ENCODE measurements at places on chromosomes 3 and 15. TPM values are rescaled to one million over a fixed set of nuclear protein-coding genes. Genes with fewer than 3 reads are reported as not detected.

DNA sequence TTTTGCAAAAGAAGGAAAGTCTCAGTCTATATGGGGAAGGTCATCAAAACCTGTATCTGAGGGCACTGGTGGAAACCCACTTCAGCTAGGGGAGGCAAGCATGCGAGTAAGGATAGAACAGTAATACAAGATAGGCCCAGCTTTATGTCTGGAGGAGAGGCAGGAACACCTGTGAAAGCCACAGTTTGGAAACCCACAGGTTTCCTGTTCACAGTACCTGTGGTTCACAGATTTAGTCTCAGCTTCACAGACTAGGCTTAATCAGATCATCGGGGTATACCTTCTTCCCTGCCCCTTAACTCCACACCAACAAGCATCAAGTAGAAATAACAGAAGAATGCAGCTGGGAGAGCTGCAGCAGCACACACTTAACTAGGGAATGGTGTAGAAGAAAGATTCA lies 36.2 kb downstream of the C2CD4B start:
- no peak for DNase-seq

GRCh38 chr15:85414495-85414894 lies 34.1 kb downstream of the AKAP13 start:
- peak; percentile 29 for DNase-seq

GRCh38 chr15:25401501-25401900 lies 37.3 kb downstream of the UBE3A start:
- DNase-seq: no peak

DNA sequence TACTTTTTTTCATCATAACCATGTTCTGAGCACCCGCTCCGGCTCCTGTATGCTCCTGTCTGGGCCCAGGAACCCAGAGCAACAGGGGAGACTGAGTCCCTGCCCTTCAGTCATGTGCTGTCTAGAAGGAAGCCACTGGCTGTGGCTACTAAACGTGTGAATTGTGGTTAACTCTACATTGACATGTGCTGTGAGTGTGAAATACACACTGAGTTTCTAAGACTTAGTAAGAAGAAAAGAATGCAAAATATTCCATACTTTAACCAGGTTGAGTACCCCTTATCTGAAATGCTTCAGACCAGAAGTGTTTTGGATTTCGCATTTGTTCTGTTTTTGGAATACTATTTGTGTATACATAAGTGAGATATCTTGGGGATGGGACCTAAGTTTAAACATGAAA lies 42.8 kb upstream of the CGNL1 start:
- peak; percentile 61 for DNase-seq

Gene ZKSCAN7
- 1.9 TPM for total RNA-seq

Gene GHSR
- total RNA-seq: not detected

GRCh38 chr15:79067969-79068368 lies 22.6 kb downstream of the RASGRF1 start:
- DNase-seq: no peak

GRCh38 chr15:40941068-40941527 lies 12.0 kb downstream of the DLL4 start:
- no peak for DNase-seq

DNA sequence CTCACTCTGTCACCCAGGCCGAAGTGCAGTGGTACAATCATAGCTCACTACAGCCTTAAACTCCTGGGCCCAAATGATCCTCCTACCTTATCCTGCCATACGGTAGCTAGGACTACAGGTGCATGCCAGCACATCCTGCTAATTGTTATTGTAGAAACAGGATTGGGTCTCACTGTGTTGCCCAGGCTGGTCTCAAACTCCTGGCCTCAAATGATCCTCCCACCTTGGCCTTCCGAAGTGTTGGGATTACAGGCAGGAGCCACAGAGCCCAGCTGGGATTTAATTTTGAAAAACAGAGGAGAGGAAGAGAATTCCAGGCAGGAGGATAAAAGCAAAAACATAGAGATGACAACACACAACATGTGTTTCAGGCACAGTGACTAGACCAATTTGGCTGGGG lies 40.5 kb downstream of the SFMBT1 start:
- no peak for DNase-seq

Gene FAM162A
- total RNA-seq: 84.7 TPM

GRCh38 chr3:197555281-197556261 lies at the start of gene BDH1:
Gene BDH1 (minus strand): TSS chr3:197555968. CDS start chr3:197546443, 9,525 bp downstream.
- peak; percentile 65 for DNase-seq

Gene PFKFB4
- total RNA-seq: 19.5 TPM

- no peak for DNase-seq
These were observed 23.3 kb downstream of the CTSH start for GRCh38 chr15:78921517-78921916.
